ENCODE measurements at places on chromosomes 4 and X.

DNA sequence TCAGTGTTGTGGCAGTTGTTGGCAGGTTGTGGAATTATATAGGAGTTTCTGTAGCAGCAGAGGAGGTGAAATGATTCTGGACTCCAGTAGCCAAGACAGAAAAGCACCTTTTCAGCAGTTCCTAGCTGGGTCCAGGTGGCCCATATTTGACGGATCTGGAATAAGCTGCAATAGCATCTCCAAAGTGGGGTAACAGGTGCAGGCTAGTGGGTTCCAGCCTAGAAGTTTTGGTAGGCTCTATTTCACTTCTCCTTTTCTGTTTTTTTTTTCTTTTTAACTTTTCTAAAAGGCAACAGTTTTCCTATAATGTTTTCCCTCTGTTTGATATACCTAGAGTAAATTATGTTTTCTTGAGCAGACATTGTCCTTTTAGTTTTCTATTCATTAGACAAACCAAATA is 392.5 kb downstream of the C4orf33 start:
- DNase-seq, result no peak

DNA sequence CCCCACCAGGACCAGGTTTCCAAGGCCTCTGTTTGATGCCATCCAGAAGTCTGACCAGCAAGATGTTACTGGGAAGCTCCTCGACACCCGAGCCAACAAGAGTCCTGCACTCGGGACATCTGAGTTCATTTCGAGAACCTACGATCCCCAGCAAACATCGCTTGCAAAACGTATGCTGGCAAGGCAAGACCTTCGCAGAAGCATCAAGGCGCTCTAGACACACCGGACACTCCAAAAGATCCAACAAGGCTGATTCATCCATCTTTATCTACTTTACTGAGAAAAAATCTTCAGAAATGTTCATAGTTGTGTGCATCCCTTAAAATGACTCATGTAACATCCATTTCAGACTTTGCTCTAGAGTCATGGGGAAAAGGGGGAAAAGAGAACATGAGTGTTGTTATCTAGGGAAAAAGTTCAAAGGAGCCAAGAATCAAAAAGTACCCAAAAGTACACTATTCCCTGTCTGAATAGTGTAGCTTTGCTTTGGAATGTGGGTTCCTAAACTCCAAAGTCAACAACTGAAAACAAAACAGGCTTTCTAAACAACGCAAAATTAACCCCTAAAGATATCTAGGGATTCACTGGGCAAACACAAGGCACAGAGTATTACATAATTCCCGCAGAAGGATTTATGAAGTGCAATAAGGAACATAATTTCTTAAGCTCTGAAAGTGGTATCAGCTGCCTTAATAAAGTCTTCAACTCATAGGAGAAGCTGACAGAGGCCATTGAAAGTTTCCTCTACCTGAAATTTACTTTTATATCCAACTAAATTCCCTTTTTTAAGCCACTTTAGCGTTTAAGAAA is 1.6 kb downstream of the SH3RF1 start:
- no peak for DNase-seq

- peak; percentile 53 for DNase-seq
These were observed 63.3 kb downstream of the AFAP1 start for GRCh38 chr4:7876201-7876875.

DNA sequence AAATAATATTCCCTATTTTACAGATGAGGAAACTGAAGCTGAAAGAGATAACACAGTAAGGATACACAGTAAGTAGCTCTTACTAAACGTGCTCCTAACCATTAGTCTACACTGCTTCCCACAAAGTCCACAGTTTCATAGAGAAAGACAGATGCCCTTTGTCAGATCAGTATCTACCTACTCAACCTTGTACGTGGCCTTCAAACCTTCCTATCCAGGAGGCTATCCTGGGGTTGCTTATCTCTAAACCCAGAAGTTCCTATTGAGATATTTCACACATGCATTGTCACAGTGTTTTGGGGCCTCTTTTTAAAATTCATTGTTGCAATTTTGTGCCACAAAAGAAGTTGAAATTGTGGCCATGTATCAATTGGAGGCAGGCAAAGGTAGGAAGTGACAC is 208.0 kb downstream of the ENOX2 start:
- no peak for DNase-seq

DNA sequence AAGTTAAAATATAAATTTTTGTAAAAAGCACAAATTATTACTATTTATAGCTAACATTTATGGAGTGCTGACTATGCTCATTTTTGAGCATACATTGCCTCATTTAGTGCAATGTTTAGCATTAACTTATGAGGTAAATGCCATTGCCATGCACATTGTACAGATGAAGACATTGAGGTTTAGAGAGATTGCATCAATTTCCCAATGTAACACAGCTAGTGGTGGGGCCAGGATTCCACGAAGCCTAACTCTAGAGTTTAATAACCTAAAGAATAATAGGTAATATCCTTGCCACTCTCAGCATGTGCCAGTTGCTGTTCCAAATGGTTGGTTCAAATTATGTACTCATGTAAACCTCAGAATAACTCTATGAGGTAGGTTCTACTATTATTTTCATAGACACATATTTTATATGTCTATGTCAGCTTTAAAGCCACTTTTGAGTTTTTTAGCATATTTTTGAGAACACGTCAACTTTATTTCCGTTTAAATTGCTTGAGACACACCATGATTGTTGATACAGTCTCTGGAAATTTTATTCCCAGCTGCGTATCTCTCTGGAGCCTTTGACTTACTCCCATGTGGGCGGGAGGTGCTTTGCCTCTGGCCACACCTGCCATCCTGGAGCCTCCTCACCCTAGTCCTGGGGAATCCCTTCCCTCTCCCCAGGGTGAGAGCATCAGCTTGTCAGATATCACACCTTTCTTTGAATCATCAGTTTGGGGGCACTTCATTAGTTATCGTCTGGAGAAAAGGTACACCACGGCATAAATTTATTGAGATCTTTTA is 10.8 kb upstream of the ADH1A start:
- DNase-seq, result no peak

DNA sequence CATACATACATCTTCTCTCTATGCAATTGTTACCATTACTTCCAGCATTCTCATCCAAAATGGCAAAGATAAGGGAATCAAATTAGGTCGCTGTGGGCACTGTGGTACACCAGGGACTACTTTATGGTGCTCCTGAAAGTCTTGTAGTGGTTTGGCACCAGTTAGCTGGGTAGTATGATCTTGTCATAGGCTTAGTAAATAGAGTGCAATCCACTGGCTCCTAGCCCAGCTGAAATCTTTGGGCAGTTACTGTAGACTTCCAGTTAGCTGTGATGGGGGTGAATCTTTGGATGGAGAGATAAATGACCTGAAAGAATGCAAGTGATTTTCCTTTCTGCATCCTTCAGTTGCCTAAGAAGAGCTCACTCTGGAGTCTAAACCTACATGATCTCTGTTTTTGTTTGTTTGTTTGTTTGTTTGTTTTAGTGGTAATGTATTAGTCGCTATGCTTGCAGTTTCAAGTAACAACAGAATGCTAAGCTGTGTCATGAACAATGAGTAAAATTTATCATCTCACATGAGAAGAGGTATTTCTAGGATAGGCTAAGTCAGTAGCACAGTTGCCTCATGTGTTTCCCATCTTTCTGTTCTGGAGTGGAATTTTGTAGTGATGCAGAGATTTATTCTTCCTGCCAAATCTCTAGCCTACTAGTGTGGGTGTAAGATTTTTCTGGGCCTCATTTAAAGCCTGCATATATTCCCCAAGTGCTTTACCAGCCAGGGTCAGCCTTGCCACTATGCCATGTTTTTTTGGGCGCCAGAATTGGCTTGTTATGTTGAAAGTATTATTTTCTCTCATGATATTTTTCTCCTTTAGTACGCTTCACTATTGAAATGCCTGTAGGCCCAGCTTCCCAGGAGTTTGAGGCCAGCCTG is 24.2 kb downstream of the HERC3 start:
- no peak for DNase-seq

DNA sequence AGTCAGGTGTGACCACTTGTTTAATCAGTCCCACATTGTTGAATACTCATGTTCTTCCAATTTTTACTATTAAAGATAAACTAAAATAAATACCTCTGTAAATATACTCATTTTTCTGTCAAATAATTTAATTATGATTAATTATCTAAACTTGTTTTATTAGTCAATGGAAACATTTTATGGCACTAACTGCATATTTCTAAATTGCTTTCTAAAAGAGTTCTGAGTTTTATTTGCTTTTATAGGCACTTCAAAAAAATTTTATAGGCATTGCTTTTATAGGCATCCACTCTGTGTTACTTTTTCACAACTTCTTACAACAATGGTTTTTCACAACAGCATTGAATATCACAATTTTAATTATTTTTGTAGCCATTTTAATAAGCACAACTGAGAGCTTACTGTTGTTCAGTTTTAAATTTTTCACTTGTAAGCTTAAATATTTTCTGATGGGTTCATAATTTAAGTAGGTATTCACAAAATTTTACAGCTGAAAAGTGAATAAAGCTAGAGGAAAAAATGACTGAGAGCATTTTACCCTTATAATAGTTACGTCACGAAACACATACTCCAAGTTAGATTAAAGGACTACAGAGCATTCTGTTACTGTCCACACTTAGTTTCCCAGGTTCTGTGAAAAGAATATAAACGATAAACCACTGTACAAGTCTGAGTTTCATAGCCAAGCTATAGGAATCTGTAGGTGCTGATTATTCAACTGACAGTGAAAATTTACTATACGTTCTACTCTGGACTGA is 140.8 kb upstream of the ETNPPL start:
- DNase-seq, result no peak

- no peak for DNase-seq
These were observed 135.2 kb downstream of the PCDH19 start for GRCh38 chrX:100274916-100275315.

DNA sequence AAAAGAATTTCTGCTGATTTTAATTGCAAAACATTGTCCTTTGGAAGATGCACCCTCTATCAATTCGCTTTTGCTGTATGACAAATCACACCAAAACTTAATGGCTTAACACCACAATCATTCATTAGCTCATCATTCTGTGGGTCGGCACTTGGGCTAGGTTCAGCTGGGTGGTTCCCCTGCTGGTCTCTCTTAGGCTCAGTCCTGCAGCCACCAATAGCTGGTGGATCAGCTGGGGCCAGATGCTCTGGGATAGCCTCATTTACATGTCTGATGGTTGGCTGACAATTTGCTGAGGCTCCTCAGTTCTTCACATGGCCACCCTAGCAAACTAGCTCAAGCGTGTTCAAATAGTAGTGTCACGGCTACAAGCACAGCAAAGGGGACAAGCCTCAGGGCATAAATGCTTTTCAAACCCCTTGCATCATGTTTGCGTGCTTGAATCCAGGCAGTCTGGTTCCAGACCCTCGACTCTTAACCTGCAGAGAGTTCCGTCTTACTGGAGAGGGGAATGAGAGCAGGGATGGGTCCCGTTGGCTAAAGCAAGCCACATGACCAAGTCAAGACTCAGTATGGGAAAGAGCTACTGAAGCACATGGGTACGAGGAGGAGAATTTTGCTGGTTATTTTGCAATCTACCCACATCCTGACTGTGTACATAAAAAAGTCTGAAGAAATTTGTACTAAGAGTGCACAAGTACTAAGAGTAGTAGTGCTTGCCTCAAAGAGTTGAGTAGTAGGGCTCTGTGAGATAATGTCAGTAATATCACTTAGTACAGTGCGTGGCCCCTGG is 7.5 kb upstream of the ACSL1 start:
- DNase-seq, result no peak

DNA sequence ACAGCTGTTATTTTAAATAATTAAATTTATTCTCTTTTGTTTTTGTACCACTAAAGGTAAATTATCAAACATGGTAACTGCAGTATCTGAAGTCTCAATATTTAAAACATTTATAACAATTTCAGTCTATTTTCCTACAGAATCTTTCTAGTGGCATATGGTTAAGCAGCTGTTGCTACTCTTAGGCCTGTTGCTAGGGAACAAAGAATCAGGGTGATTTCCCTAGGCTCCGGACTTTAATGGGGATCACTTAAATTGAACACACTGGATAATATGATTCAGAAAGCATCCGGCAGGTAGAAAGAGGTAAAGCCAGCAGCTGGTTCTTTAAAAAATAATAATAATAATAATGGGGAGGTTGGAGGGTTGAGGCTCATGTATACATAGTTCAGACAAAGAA is 17.6 kb downstream of the FBXO8 start:
- DNase-seq, result peak; percentile 44

- peak; percentile 90 for DNase-seq
These were observed at the start of gene ADAMTS3 for GRCh38 chr4:72568959-72569718. TSS of gene ADAMTS3 (minus strand) at chr4:72569221. CDS start at chr4:72568762, 459 bp downstream.

DNA sequence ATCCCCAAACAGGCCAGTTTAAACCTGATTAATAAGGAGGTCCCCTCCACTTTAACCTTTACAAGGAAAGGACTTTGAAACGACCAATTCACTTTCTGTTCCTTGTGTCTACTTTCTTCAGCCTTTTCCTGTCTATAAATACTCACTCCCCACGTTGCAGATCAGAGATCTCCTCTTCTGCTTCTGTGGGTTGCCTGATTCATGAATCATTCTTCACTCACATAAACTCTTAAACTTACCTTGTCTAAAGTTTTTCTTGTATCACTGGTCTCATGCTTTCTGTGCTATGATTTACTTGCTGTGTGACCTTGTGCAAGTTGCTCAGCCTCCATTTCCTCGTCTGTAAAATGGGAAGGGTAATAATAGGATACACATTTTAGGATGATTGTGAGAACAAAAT is 236.1 kb downstream of the QDPR start:
- no peak for DNase-seq

GRCh38 chrX:118679290-118679689 is 48.1 kb upstream of the IL13RA1 start:
- no peak for DNase-seq

GRCh38 chr4:137960371-137961050 is 281.6 kb downstream of the SLC7A11 start:
- no peak for DNase-seq

DNA sequence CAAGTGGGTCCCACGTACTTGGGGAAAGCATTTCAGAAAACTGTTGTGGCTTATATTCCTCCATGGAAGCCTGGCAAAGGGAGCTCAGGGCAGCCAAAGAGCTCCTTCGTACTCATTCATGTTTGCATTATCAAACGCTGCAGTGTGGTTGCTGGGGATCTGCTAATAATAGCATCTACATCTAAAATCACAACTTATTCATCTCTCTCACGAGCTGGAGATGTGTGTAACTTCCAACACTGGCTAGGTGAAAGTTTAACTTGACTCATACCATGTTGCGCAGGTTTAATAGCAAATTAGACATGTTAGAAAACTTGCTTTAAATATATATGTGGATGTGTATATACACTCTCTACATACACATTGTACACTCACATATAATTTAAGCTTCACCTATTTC is 415.1 kb downstream of the AFF2 start:
- DNase-seq, result no peak

- DNase-seq, result no peak
These were observed 1651.4 kb upstream of the IGFBP7 start for GRCh38 chr4:58761563-58761962.

- no peak for DNase-seq
These were observed 80.2 kb downstream of the STARD8 start for GRCh38 chrX:68727696-68728095.
